GM12891 (cell line): ENCODE measurements at places on chromosomes 5 and 9.
A peak's percentile ranks its signal among the peaks of the same experiment; 100 is the strongest.

DNA sequence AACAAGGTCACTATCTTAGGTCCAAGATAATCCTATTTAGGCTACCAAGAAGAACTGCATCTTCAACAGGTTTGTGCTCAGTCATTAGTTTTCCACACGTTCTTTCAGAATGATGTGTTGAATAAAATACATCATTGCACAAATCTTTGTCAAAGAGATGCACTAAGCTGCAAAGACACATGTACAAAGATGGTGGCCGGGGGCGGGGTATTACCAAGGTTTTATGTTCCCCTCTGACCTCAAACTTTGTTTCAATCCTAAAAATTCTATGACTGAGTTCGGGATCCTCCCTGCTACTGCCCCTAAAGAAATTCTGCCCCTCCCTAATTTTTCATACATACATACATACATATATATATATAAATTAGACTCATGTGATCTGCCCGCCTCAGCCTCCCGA, 14.2 kb downstream of the HSPA9 start:
- DNase-seq, result no peak

DNA sequence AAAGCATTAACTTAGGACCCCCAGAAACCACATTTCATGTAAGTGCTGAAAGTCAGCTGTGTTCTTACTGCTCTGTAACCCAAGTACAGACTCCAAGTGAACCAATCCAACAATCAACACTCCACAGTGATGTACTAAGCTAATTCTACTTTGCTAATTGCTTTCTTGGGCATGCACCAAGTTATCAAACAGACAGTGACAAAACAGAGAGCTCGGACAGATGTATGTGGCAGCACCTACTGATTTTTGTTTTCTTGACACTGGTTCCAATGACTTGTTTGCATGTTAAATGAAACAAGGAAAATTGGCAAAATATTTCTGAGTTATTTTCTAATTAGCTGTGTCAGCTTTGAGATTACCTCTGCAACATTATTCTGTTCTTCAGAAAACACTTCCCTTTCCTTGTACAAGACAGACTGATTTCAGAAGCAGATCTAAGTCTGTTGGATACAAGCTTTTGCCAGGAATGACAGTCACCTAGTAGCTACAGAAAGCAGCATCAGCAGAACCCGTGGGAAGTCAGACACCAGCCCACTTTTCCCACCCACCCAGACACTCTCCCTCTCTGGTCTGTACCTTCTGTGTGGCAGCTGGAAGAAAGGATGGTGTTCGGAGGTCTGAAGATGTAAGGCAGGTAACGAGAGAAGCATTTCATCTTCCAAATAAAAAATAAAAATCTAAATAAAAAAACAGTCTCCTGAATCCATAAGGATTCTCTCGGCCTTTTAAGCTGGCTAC, 176.7 kb upstream of the PPP2R2B start:
- no peak for DNase-seq

DNA sequence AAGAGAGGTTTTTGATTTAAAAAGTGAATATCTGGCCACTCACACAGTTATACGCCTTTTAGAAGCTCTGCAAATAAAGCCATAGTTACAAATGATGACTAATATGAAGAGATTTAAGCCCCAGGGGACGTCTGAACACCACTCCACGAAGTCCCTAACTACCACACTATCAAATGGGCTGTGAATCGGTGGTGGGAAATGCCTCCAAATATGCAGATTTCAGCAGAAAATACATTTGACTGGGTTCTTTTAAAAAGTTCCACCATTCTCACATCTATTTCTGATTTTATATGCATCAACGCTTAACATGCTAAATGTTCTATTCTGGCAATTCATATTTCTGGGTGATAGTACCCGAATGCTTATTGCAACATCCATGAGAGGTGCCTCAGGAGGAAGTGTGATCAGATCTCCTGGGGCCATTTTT, 22.5 kb downstream of the TICAM2 start:
- DNase-seq, result no peak

DNA sequence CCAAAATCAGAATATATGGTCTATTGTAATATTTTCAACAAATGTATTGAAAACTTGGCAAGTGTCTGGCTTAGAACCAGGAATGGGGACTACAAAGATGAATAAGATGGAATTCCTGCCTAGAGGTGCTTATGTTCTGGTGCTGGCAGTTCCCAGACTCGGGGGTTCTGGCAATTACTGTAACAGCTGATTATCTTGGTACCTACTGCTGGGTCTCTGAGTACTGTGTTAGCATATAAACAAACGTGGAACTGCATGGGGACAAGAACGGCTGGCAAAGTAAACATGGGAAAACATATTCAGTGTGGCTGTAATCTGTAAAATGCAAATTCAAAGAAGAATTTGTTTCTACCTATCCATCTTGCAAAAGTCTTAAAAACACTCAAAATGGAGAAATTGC, 89.9 kb downstream of the SLC24A2 start:
- no peak for DNase-seq

GRCh38 chr9:129745200-129745599, 7.6 kb downstream of the PTGES start:
- DNase-seq, result no peak

- no peak for DNase-seq
These were observed 11.8 kb upstream of the LNPEP start for GRCh38 chr5:96924016-96924443.

- DNase-seq, result no peak
These were observed 87.0 kb upstream of the ACTBL2 start for GRCh38 chr5:57569601-57570000.

- DNase-seq, result peak; percentile 67
These were observed 21.7 kb downstream of the CXXC5 start for GRCh38 chr5:139669662-139670368.

GRCh38 chr5:100787648-100788047, 115.4 kb downstream of the ST8SIA4 start:
- DNase-seq, result no peak
